Stimulated activated CD4-positive, alpha-beta T cell treated with anti-CD3 and anti-CD28 coated beads, Interleukin-15, amount 100 ng/mL, for 48 hours (primary cell): ENCODE measurements at places on chromosomes 4 and X.

DNA sequence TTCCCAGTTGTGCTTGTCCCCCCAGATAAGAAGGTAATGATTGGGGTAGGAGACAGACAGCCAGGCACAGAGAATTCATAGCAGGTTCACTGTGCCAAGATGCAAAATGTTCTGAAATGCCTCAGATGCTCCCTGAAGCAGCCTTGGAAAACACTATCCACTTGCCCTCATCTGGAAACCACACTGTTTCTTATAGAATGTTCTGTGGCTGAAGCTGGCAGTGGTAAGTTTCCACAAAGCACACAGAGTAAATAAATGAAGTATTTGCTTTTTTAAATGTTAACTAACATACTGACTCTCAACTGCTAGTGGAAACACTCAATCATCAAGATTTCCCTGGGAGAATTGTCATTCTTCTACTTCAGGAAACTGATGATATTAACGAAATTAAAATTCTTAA lies 311.4 kb downstream of the PRDM5 start:
- DNase-seq, result no peak

DNA sequence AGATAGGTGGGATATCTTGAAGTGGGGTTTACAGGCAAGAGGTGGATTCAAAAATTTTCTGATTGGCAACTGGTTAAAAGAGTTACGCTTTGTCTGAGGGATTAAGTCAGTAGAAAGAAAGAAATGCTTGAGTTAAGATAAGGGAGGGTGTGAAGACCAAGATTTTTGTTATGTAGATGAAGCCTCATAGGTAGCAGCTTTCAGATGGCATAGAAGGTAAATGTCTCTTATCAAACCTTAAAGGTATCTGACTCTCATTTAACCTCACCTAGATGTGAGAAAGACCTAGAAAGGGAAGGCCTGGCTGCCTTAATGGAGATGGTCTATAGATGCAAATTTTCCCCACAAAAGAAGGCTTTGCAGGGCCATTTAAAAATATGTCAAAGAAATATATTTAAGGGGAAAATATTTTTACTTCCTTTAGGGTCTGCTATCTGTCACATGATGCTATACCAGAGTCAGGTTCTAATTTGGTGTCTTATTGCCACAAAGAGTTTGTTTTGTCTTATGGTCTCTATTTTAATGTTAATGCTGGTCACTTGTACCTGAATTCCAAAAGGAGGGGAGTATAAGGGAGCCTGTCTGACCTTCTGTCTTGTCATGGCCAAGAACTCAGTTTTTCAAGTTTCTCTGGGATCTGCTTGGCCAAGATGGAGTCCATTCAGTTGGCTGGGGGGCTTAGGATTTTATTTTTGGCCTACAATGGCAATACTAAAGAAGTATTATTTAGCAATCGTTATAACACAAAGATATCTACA lies 699.1 kb upstream of the AMOT start:
- DNase-seq, result no peak

- DNase-seq, result no peak
Measured at GRCh38 chr4:16544869-16545268, 318.6 kb upstream of the TAPT1 start.

- DNase-seq, result no peak
Measured at GRCh38 chrX:103783971-103784370, 7.3 kb downstream of the PLP1 start.

GRCh38 chr4:65999518-65999871 lies 329.2 kb upstream of the EPHA5 start:
- DNase-seq, result no peak

DNA sequence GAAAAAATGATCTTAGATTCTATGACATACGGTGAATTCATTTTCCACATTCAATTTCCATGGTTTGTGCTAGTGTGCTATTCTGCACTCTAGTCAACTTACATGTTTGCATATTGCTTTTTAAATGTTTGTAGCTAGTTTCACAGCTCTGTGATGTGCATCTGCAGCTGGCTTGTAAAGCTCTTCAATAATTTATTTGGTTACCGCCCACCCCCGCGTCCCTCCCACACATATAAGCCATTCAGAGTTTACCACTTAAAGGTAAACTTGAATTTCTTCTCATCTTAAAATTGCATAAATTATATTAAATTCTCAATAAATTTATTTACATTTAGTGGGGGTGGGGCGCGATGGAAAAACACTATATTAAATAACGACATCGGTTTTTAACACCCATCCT lies 291 bp upstream of the NBDY start:
- no peak for DNase-seq

DNA sequence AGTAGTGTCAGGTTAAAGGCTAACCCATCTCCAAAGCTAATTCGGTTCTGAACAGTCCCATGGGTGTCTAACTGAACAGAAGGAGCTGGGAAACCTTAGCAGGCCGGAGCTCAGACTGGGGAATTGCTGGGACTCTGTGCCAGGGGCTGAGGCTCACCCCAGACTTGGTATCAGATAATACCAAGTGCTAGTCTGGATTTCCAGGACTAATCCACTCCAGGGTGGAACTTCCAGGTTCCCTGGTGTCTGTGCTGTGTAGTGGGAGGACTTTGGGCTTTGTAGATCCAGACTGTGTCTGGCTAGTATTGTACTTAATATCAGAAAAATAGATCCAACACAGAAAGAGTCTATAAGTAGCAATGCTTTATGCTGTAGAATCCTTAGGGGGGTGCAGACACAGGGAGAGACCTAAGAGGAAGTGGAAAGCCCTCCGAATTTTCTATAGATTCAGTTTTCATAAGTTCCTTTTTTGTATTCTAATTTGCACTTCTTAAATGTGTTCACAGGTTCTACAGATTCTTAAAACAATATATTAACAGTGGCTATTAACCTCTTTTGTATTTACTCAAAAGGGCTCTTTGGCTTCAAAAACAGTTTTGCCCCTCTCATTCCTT lies 4.1 kb downstream of the ZNF827 start:
- DNase-seq, result no peak

GRCh38 chr4:156685308-156685707 lies 286.3 kb downstream of the PDGFC start:
- no peak for DNase-seq

- no peak for DNase-seq
Measured at GRCh38 chr4:7868436-7868775, 71.3 kb downstream of the AFAP1 start.

GRCh38 chr4:162707962-162708361 lies 458.7 kb downstream of the NAF1 start:
- no peak for DNase-seq

- DNase-seq, result no peak
Measured at GRCh38 chr4:71026086-71026485, 32.6 kb downstream of the DCK start.

DNA sequence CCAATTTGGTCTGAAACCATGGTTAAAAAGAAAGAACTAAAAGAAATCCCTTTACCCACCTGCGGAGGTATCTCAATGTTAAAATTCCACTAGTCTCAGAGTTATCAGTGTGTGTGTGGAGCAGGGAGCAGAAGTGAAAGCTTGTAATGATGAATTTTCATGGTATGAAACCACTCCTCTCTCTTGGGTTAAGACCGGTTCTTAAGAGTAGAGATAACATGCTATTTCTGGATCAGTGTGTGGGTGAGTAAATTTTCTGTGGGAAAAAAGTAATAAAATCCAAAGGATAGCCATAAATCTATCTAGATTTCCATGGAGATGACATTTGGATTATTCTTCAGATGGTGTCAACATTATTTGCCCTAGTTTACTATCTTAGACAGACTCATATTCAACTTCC lies 3.2 kb downstream of the FGF13 start:
- no peak for DNase-seq

DNA sequence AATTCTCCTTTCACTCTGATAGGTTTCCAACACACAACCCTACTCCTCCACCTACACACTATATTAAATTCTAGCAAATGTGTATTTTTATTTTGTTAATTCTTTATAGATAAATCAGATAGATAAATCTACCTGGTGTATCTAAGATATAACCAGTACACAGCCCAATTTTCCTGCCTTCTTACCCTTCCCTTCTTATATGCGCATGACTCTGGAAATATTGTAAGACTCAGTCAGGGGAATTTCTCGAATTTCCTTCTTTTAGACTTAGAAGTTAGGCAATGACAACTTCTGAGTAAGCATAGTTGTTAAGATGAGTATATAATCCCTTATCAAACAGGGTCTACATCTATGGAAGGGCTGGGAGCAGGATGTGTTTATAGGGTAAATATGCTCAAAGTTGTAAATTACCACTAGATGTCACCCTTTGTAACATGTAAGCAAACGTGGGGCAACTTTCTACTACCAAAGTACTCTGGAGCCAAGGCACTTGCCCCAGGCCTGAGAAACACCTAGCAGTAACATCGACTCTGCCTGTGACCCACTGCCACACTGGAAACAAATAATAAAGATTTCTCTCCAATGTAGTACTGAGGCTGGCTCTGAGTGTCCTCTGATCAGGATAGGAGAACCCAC lies 444.7 kb downstream of the IQCM start:
- DNase-seq, result no peak

- DNase-seq, result no peak
Measured at GRCh38 chrX:93422693-93423092, 250.7 kb downstream of the NAP1L3 start.

- DNase-seq, result no peak
Measured at GRCh38 chr4:74692972-74693371, 101.4 kb downstream of the BTC start.

DNA sequence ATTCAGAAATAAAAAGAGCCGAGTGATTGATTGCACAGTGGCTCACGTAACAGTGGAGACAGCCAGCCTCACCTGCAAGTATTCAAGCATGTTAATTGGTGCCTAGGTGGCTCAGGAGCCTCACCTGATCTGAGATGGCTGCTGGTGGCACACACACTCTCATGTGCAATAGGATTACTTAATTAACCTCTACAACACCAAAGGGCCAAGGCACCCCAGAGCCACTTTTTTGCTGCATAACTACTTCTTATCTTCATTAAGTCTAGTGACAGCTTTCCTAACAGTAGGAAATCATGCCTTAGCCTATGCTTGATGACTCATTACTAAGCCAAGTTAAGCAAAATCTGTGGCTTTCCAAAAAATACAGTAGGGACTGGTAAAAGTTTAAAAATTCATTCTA lies 117.3 kb upstream of the NOCT start:
- DNase-seq, result no peak
